ENCODE measurements at places on chromosomes 11 and 22.

DNA sequence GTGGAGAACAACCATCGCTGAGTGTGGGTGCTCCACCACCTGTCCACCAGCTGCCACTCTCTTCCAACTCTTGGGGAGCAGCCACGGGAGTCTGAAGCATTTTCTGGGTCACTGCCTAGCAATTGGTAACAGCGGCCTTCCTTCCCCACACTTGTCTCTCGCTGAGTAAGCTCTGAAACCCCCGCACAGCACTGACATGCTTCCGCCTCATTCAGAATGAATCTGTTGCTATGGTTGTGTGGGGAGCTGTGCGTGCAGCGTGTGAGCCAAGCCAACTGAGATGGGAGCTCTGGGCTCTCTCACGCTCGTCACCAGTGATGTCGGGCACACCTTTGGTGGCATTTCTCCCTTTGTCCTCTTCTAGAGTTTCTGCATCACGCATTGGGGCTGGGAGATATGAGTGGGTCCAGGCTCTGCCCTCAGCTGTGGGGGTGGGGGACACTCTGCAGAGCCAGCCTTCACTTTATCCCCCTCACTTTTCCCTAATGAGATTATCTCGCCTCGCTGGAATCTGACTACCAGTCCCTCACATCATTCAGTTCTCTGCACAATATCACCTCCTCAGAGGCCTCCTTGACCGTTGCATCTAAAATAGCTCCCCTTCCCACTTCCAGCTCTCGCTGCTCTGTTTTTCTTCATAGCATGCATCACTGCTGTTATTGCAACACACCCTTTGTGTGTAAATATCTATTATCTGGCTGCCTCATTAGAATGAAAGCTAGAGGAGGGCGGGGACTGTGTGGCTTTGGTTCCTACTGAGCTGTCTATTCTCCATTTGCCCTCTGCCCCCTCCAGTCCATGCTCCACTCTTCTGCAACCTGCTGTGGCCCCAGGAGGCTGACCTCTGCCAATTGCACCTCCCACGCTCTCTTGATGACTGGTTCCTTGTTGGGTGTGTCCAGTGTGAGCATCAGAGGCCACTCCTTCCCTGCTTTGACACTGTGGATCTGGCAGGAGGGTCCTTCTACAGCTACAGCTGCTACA is 569.9 kb upstream of the CADM1 start:
- DNase-seq, result peak; percentile 67

DNA sequence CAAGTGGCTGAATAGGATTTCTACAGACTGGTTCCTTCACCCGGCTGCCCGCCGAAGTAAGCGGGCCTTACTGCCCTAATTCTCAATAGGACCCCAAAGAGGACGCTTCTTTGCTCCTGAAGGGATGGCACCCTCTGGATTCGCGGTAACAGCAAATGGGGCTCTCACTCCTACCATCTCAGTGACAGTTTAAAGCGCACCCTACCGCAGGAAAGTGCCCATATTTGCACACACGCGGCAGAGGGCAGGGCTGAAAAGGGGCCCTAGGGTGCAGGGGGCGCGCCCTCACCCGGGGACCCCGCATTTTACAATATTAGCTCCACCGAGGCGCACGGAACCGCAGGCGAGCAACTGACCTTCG is 985 bp upstream of the UPB1 start:
- no peak for DNase-seq

DNA sequence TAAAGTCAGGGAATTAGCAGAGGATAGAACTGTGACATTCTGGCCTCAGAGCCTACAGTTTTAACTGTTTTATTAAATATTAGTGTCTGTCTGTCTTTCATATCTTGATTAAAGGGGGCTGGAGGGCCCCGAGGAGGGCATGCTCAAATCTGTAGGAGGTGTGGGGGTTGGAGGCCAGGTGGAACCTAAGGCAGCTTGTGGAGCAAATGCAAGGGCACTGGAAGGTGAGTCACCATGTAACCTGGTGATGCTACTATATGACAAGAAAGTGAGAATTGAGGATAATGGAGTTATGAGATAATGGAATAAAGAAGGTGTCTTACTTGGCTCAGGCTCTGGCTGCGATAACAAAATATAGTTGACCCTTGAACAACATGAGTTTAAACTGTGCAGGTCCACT is 27.3 kb upstream of the TMEM86A start:
- no peak for DNase-seq

GRCh38 chr11:80700386-80700785 is 1259.6 kb upstream of the TENM4 start:
- DNase-seq, result no peak

- DNase-seq, result no peak
Observed at GRCh38 chr11:72441752-72442207, 7.4 kb upstream of the CLPB start.

DNA sequence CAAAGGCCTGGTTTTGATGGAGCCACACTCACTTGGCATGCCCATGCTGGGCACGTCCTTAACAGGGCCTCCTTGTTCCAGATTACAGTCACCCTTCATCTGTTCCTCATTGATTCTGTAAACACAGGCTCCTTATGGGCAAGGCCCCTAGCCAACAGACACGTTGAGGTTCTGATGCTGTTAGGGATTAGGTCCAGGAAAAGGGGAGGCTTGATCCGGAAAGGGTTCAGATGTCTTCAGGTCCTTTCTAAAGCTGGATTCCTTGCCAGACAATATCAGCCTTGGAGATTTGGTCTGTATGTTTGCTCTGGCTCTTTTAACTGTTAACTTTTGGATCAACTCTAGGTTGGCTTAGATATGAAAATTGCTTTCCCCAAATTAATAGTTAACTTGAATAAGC is 46.9 kb upstream of the PRSS23 start:
- DNase-seq, result no peak

- no peak for DNase-seq
Observed at GRCh38 chr11:99934008-99934407, 753.1 kb upstream of the ARHGAP42 start.

DNA sequence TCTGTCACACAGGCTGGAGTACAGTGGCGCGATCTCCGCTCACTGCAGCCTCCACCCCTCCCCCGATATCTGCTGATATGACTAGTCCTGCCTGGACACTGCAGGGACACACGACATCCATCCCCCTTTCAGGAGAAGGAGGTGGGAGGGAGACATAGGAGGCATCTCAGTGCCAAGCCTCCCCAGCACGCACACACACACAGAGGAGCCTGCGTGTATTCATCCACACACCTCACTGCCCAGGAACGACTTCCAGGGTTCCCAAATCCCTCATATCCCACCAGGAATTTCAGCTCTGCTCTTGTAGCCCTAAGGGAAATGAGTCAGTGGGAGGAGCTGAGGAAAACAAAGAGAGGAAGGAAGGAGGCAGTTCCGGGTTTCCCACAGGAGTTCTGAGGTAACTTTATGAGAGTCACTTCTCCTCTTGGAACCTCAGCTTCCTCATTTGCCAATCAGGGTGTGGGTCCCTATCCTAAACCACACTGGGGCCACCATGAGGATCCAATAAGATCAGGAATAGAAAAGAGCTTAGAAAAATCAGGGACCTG is 37.2 kb upstream of the ACER3 start:
- DNase-seq, result no peak

DNA sequence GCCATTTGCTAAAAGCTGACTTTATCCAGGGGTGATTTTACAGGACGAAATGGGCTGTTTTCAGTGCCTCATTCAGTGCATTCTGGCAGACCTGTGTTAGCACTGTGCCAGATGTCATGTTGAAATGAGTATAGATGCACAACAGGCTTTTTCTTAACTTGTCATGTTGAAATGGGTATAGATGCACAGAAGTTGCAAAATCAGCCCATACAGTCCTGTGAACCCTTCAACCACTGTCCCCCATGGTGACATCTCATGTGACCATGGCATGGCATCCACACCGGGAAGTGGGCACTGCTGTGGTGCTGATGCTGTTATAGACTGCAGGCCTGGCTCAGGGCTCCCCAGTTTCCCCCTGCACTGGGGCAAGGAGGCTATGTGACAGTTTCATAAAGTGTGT is 2.5 kb downstream of the TALDO1 start:
- no peak for DNase-seq

DNA sequence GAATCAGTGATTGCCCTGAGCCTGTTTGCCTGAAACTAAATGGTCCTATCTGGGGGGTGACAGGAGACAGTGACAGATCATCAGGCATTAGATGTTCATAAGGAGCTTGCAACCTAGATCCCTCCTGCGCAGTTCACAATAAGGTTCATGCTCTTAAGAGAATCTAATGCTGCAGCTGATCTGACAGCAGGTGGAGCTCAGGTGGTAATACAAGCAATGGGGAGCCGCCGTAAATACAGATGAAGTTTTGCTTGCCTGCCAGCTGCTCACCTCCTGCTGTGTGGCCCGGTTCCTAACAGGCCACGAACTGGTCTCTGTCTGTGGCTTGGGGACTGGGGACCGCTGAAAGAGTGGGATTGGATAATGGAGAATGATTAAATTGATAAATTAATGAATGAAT is 14.0 kb downstream of the NOX4 start:
- DNase-seq, result no peak

- DNase-seq, result no peak
Observed at GRCh38 chr11:13316528-13316961, 39.0 kb downstream of the BMAL1 start.

- no peak for DNase-seq
Observed at GRCh38 chr11:121801781-121802180, 314.2 kb downstream of the BLID start.

DNA sequence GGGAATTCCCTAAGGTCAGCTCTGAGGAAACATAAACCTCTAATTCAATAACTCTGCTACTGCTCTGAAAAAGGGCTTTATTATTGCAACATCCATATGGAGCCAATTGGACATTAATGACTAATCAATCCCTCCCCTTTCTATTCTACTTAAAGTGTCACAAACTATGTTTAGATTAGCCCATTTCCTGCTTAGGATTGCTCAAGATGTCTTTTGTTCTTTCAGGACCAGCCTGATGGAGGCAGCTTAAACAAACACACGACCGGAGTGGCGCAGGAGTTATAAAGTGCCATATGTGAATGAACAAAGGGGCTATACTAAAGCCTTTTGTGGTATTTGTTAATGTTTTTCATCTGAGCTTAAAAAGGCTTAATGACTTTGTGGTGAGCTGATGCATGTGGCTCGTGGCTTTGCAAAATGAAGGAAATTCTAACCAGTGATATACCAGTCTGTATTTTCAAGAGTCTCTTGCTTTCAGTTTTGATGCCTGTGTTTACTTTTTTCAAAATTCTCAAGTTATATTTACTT is 354.4 kb downstream of the SOX6 start:
- DNase-seq, result no peak

DNA sequence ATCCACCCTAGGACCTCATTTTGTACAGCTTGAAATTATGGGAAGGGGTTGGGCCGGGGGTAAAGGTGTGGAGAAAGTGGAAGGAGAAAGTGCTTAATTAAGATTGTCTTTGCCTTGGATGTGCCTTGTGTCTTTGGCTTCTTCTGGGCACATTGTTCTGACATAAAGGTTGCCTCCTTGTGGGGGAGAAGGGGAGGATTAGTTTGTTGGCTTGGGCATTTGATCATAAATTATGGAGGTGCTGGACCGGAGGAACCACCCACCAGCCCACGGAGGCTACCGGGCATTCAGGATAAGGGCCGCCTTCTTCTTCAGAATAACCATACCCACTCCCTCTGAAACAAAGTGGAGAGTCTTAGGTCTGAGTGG is 1.3 kb downstream of the PAFAH1B2 start:
- DNase-seq, result peak; percentile 33

GRCh38 chr11:131370090-131370751 is at the start of gene NTM:
NTM (plus strand) TSS chr11:131370615.
- no peak for DNase-seq

DNA sequence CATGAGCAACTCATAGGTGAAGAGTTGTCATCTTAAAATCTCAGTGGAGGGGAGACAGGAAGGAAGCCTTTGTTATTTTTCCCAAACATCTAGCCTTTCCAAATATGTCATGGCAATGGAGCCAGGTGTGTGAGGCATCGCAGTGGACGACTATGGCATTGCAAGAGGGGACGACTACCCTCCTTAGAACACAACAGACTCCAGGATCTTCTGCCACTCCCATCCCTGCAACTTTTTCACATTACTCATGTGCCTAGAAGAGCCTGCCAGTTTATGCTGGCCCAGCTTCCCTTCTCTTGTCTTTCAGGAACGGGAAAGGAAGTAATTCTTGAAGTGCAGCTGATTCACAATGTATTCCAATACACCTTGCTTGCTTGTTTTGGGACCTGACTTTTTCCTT is 1008.4 kb downstream of the OPCML start:
- no peak for DNase-seq

- DNase-seq, result no peak
Observed at GRCh38 chr11:34640050-34640923, 19.4 kb downstream of the EHF start.

- DNase-seq, result no peak
Observed at GRCh38 chr11:115550291-115551059, 46.3 kb upstream of the CADM1 start.

GRCh38 chr11:65132988-65133700 is 1.2 kb downstream of the SYVN1 start:
- peak; percentile 72 for DNase-seq

- no peak for DNase-seq
Observed at GRCh38 chr11:63831326-63831725, 7.6 kb upstream of the MARK2 start.

DNA sequence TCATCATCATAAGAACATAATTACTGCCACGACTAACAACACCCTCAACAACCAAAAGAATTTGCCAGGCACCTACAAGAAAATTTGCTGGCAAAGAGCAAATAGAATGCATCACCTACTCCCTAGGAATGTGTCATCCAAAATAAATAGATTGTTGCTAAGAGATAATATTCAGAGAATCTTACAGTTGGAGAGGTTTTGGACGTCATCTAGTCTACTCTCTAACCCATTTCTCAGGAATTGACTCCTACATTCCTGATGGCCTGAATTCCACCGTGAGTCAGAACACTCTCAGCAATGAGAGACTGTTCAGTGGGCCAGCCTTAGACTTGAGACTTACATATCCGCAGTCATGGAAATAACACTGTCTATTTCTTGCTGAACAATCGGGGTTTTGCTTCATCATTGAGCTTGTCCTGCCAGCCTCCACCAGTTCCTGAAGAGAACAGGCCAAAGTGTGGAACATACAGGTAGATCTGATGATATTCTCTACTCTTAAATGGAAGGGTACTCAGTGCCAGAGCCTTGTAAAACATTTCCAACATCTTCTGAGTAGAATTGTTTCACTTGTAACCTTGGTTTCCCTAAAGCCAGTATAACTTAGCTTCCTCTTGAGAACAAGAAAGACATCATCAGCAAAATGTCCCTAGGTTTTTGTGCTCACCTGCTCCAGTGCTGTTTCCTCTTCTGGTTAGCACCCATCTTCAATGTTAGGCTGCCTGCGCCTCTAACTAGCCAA is 8.3 kb downstream of the KIRREL3 start:
- DNase-seq, result no peak

All from GM13977 (cell line).